NCI-H2171 (cell line): ENCODE measurements at places on chromosomes 2 and 18.

GRCh38 chr18:43777636-43778304, 500.5 kb upstream of the SYT4 start:
- no peak for DNase-seq

DNA sequence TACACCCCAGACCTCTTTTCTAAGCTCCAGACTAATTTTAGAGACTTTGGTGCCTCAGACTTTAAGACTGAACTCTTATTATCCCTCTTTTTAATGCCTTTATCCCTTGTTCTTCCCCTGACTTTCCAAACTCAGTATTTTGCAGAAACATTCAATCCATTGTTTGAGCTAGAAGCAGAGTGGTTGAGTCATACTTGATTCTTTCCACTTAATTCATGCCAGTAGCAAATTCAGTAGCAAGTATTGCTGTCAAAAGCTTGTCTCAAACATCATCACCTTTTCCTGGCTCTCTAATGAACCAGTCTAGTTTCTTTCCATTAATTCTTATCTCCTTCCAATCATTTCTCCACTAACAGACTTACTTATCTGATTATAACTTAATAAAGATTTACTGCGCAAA, 699.7 kb upstream of the ZNF804A start:
- no peak for DNase-seq

DNA sequence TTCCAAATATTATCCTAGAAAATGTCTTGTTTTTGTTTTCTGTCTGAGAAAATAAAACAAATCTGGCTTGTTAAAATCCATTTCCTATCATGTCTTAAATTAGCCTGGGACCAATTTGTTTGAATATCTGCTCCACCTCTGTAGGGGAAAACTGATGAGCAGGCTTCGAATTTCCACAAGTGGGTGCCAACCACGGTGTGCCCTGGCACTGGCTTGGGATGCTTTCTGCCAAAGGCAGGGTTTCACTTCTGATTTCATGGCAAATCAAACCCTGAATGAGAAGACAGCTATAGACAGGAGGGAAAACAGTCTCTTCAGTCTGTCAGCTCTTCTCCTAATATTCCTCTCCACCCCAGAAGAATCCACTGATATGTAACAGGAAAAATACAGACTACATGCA, 33.7 kb upstream of the STAT4 start:
- DNase-seq: no peak

DNA sequence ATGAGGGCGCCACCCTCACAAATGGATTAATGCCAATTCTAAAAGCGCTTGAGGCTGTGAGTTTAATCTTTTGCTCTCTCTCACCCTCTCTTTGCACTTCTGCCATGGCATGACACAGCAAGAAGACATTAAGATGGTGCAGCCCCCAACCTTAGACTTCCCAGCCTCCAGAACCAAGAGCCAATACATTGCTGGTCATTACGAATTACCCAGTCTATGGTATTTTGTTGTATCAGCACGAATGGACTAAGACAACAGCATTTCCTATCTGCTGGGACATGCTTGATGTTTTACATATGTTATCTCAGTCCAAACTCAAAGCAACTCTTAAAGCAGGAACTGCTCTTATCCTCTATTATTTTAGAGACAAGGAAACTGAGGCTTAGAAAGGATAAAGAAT, 222.9 kb downstream of the STK39 start:
- no peak for DNase-seq

DNA sequence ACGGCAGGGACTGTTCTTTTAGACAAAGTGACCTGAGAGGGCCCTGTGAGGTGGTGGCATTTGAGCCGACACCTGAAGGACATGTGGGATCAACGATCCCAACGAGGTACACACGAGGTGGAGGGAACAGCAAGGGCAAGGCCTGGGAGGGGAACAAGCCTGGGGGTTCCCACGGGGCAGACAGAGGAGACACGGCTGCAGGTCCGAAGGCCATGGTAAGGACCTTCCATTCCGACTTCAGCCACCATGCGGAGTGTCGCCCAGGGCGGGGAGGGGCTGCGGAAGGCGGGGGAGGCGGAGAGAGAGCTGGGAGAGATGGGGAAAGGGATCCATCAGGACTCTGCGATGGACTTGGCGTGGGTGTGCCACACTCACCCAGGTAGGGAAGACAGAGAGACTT, 151.8 kb downstream of the HDAC4 start:
- no peak for DNase-seq

DNA sequence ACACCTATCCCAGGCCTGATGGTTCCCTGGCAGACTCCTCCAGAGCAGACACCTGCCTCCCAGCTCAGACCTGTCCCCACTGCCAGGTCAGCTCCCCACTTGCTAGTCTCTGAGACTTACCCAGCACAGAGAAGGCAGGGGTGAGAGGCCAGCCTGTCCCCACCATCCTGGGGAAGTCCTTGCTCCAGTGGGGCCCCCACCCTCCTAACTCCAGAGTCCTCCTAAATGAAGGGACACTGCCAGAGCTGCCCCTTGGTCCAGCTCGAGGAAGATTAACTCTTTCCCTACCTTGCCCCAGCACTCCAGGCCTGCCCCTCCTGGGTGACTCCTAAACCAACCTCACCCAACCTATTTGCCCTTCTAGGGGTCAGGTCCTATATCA, 30.4 kb upstream of the TNS1 start:
- DNase-seq: no peak

GRCh38 chr2:22694856-22695255, 690.1 kb upstream of the KLHL29 start:
- no peak for DNase-seq

DNA sequence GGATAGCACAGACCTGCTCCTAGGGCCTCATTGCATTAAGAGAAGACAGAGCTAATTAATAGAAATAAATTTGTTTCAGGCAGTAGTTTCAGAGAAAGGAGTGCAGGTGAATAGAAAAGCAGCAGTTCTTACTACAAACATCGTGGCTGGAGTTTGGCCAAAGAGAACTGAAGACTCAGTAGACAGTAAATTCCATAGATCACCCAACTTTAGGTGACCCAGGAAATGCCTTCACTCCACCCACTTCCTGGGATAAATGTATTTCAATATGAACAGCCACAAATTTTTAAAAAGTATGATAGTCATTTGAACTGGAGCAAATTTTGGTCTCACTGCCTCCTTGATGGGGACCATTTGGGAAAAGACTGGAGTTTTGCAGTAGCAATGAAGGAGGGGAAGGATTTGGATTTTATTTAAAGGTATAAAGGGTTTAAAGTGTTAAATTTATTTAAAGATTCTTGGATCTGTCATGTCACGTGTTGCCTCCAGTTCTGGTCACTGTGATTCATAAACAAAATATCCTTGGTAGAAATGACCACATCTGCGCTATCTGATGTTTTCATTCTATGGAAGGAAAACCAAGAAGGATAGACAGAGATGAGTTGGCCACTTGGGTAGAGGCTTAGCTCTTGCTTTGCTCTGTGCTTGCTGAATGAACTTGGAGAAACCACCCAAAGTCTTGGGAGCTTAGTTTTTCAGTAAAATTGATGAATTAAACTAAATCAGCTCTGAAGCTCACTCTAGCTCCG, 390.2 kb downstream of the THSD7B start:
- no peak for DNase-seq

GRCh38 chr2:148615381-148615841, 29.1 kb upstream of the EPC2 start:
- no peak for DNase-seq

GRCh38 chr2:46704041-46704440, 211.6 kb downstream of the MCFD2 start:
- DNase-seq: no peak

- no peak for DNase-seq
Measured at GRCh38 chr2:166675553-166675952, 181.5 kb upstream of the SCN7A start.

GRCh38 chr2:52512760-52513159, 1254.8 kb upstream of the CHAC2 start:
- DNase-seq: no peak

GRCh38 chr2:46979571-46979979, 64.0 kb upstream of the MCFD2 start:
- no peak for DNase-seq

GRCh38 chr2:151476287-151476686, 66.6 kb downstream of the RIF1 start:
- DNase-seq: no peak

GRCh38 chr2:53652131-53652530, 115.5 kb upstream of the CHAC2 start:
- no peak for DNase-seq

- DNase-seq: no peak
Measured at GRCh38 chr2:129233751-129234406, 745.6 kb upstream of the RAB6C start.
